ENCODE measurements at places on chromosomes 12 and 14. TPM values are rescaled to one million over a fixed set of nuclear protein-coding genes. Genes with fewer than 3 reads are reported as not detected.

Gene SVOP
- total RNA-seq, result not detected

Gene APOLD1
- 11.1 TPM for total RNA-seq

- peak; percentile 45 for DNase-seq
Observed at GRCh38 chr12:124543052-124543589, 24.3 kb downstream of the NCOR2 start.

DNA sequence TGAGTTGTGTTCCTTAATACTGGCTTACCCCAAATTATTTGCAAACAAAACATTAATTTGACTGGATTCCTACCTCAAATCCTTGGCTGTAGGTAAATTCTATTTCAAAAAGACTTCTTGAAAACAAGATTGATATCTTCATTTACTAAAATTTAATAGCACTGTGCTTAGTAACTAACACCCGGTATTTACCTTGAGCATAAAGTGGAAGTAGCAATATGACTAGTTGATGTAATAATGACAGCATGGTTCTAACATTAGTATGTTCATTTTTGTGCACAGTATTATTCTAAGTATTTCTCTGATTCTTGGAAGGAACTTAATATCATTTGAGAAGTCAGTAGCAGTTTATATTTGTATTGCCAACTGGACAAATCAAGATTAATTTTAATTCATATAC, 96.8 kb downstream of the PPHLN1 start:
- DNase-seq, result no peak
